RCC 7860 (cell line): ENCODE measurements at places on chromosomes 2 and 18.

GRCh38 chr2:9826208-9826607 lies 17.1 kb upstream of the TAF1B start:
- no peak for DNase-seq

GRCh38 chr2:46812361-46813019 lies 103.1 kb downstream of the MCFD2 start:
- no peak for DNase-seq

DNA sequence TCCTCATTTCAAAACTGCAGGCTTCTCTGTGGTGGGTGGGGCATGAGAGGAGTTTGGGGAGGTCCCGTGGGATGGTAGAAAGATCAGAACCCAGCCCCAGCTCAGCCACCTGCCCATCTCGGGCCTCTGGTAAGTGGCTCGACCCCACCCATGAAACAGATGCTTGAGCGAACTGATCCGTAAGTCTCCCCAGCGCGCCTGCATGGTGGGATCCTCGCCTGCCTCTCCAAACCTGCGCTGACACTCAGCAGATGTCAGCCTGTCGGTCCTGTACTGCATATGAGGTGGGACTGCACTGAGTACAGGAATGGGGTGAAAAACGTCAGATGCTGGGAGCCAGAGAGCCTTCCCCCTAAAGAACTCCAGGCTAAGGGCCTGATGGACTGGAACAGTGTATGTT lies 15.9 kb upstream of the RPL31 start:
- no peak for DNase-seq

DNA sequence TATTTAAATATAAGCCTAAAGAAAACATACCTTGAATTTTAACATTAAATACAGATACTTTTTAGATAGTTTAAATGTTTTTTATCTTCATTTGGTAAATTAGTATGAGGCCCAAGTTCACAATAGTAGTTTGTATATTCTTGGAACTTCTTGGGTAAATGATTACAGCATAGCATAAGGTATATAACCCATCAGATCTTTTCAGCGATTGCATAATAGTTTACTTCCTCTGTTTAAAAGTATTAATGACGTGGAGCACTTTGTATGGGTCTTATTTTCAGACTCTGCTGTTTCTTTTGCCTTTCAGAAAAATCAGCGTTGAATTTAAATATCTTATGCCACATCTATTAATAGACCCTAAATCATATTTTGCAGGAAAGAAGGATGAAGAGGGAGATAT lies 60.2 kb downstream of the CHRNA1 start:
- no peak for DNase-seq

- no peak for DNase-seq
These were observed 100.3 kb upstream of the TMEM200C start for GRCh38 chr18:5995626-5996025.

DNA sequence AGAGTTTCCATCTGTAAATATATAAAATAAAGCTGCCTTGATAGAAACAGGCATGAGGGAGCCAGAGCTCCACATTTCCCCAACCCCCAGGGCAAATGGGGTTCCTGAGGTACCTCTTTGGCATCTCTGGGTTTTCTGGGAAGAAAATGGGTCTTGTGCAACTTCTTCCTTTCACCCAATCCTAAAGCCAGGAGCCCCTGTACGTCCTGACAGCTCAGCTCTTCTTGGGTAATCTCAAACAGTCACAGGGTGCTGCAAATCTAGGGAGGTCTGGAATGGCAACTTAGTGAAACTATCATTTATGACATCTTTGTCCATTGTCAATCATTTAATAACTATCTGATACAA lies 36.6 kb upstream of the STAT1 start:
- no peak for DNase-seq

DNA sequence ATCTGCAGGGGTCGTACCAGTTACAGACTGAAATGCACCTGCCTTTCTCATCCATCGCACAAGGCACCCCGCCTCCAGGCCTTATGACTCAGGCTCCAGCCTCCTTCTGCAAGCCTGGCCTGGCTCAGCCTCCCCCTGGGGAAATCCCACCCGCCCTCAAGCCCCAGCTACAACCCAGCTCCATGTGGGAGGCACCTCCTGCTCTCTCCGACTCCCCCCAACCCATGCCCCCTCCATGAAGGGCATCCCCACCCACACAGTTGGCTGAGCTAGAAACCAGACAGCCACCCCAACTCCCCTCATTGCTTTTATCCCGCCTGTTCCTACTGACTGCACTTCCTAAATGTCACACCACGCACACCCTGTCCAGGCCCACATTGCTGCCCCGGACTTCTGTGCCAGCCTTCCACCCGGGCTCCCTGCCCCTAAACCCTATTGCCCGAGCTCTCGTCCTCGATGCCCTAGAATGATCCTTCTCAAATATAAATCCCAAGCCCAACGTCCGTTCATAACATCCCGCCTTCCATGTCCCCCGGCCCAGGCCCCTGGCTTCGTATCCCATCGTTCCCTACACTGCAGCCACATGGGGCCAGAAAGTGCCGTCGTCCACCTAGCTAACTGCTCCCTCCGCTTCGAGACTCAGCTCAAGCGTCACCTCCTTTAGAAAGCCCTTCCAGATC lies 9.9 kb downstream of the DNMT3A start:
- DNase-seq: no peak

- no peak for DNase-seq
These were observed 430 bp upstream of the CELF4 start for GRCh38 chr18:37565977-37566478.

GRCh38 chr2:216431531-216431856 lies 19.2 kb downstream of the SMARCAL1 start:
- DNase-seq: no peak
